ENCODE measurements at places on chromosomes 4 and X.

DNA sequence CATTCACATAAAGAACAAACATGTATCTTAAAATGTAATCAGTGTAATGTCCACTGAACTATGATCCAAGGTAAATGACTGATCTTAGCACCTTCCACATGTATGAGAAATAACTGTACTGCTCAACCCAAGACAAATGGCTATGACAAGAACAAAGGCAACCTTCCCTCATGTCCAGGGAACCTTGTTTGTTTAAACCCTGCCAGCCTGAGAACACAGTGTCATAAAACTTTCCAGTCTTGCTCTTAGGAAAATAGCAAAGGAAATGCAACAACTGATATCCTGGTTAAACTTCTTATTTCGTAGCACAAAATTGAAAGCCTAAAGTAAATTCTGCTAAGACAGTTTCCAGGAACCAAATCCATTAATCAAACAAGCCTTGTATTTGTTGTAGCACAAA is 494.3 kb downstream of the IL15 start:
- peak; percentile 65 for DNase-seq

DNA sequence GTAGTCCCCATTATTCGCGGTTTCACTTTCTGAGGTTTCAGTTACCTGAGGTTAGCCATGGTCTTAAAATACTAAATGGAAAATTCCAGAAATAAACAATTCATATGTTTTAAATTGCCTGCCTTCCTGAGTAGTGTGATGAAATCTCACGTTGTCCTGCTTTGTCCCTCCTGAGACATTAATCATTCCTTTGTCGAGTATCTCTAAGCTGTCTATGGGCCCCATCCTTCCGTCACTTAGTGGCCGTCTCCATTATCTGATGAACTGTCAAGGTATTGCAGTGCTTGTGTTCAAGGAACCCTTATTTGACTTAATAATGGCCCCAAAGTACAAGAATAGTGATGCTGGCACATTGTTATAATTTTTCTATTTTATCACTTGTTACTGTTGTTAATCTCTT is 94.8 kb downstream of the ADGRL3 start:
- no peak for DNase-seq

- DNase-seq, result peak; percentile 80
Observed at GRCh38 chr4:77203380-77204197, 46.6 kb downstream of the CCNG2 start.

DNA sequence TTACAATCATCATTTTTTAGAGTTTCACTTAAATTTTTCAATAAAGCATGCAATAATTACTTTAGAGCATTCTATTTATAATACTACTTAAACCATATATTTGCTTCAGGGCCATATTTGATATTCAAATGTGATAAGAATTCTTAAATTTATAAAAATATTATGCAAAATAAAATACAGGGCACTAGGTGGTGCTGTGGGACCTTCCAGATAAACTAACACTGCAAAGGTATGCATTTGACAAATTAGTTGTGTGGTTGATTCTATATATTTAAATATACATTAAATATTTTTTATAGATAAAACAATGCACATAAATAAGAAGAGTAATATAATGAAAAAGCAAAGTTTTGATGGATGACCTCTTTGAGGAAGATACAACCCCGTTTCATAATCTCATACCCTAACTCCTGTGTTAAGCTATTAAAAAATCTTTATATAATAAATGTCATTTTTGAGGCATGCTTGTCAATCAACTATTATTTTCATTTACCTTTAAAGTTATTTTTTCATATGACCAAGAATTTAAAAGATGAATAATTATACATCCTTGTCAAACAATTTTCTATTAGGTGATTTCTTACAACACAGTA is 128.4 kb downstream of the REELD1 start:
- no peak for DNase-seq

DNA sequence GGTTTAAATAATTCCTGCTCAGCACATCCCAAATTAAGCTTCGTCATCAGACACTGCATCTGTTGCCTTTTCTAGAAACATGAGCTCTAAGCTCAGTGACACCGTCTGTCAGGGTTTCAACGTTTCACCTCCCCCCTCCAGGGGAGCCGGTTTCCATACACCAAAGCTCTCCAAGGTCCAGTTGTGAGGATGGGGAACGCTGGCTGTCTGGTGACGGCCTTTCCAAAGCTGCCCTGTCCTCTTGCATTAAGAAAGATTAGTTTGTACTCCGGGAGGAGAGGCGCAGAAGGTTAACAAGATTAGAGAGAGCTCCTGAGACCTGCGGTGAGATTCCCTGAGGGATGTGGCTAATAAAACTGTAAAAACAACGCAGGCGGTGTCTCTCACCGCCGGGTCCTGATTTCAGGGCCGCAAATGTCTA is 43.2 kb downstream of the ASMT start:
- peak; percentile 57 for DNase-seq

GRCh38 chr4:184489771-184490170 is 15.4 kb upstream of the IRF2 start:
- DNase-seq, result no peak

Data from kidney (tissue), 22 donors.